ENCODE measurements at places on chromosomes 12 and 14.

GRCh38 chr12:97537501-97537900, 74.9 kb downstream of the RMST start:
- no peak for DNase-seq

- no peak for DNase-seq
Measured at GRCh38 chr14:54772451-54772881, 130.2 kb downstream of the GCH1 start.

DNA sequence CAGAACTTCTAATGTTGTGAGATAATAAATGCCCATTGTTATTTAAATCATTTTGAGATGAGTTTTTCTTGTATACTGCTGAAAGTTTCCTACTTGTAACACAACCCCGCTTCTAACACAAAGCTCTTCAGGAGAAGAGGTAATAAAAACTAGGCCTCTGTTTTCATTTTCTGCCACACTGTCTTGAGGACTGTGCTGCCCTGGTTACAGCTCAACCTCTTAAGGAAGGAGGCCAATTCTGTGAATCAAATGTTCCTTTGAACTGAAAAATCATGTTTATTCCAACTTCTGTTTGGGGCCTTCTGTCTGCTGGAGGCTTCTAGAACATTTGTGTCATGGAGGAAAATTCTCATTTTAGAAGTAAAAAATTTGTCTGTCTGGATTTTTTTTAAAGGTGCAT, 100.3 kb downstream of the LRIG3 start:
- DNase-seq, result no peak

- DNase-seq, result no peak
Measured at GRCh38 chr12:46494424-46494823, 121.9 kb upstream of the SLC38A2 start.

DNA sequence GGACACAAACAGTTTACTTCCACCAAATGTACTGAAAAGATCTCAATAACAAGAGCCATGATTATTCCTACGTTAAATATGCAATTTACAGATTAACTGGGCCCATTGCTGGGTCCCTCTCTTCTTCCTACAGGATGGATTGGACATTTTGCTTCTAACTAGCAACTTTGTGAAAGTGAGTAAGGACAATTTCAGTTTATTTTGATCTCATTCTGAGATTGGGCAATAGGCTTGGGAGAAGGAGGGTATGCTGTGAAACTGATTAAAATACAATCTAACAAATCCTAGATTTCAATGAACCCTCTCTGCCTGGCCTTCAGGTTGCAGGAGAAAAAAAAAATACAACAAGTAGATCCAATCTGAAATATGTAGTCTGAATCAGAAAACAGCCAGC, 121.5 kb downstream of the PRKD1 start:
- DNase-seq, result no peak

- no peak for DNase-seq
Measured at GRCh38 chr12:68094645-68095395, 64.7 kb downstream of the IFNG start.

- peak; percentile 42 for DNase-seq
Measured at GRCh38 chr12:121799156-121799841, 4.5 kb upstream of the SETD1B start.

DNA sequence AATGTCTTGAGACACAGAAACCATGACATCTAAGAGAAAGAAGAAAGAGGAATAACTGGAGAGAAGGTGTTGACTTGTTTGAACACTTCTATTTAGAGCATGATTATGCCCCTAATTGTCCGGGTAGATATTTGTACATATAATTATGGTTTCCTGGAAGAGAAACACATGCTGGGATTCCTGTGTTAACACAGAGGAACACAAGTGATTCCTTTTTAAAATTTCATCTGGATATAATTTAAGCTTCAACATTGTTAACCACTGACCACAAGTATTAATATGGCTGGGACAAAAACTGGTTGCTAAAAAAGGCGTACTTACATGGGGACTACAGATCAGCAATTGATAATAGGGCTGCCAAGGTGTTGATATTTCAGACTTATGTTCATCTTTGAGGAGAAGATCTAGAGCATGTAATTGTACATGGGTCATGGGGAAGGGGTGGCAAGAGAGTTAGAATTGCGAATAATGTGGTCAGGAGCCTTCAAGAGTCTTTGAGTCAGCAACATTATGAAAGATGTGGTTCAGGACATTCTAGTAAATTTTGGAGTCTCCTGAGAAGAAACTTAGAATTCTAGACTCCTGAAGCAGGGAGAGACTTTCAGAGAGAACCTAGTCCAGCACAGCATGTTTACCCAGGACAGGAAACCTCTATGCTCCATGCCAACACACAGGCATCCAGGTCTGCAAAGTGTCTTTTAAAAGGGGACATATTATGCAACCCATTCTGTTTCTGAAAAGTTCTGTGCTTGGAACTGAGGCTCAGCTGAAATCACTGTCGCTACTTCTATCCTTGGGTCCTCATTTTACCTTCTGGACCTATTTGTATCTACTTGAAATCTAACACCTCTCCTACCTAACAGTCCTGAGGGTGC, 56.5 kb downstream of the SLC38A1 start:
- DNase-seq, result no peak

DNA sequence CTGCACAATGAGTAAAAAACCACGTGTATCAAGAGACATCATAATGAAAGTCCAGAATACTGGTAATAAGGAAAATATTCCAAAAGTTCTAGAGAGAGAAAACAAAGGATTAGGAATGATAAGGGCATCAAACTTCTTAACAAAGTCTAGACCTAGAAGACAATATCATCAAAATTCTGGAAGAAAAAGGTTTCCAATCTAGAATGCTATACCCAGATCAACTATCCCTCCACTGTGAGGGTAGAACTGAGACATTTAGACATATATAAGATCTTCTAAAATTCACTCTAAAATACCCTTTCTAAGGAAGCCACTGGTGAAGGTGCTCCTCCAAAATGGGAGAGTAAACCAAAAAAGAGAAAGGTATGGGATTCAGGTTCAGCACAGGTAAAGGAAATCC, 2.9 kb downstream of the C1RL start:
- no peak for DNase-seq

DNA sequence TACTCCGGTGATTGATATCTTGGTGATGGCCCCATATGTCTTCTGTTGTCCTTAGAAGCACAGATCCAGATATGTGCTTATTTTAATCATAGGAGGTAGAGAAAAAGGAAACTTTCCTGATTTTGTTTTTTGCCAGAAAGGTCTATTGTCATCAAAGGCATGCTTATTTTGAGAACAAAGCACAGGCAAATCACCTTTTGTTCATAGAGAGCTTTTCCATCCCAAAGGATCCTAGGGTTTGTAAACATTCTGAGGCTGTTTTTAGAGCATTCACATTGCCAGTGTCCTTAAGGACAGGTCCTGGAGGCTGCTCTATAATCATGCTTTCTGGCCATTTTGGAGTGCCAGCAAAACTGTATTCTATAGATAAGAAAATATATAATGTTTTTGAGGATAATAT, 148.5 kb upstream of the SEL1L start:
- no peak for DNase-seq

DNA sequence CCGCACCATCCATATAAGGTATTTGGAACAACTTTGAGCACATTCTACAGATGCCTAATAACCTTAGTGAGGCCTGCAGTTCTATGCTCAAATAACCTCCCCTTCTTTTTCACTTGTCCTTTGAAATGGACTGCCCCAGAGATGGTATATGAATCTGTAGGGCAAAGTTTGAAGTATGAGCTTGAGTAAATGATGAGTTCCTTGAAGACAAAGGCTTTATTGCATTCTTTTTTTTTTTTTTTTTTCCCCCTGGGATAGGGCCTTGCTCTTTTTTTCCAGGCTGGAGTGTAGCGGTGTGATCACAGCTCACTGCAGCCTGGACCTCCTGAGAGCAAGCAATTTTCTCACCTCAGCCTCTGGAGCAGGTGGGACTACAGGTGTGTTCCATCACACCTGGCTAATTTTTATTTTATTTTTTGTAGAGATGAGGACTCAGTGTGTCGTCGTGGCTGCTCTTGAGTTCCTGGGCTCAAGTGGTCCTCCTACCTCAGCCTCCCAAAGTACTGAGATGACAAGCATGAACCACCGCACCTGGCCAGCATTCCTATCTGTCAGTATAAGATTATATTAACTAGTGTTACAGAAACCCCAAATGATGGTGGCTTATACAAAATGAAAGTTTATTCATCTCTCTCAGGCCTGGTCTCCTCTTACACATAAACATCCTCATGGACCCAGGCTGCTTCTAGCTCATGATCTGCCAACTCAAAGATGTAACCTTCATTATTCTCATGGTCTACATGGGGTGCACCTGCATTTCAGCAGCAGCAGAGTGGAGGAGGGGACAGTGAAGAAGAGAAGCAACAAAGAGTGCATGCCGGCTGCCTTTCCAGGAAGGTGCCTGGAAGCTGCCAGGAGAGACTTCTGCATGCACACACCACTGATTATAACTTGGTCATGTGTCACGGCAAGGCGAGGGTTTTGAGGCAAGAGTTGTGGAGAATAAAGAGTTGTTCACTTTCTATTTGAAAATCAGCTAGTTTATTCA, 101.4 kb downstream of the DUSP16 start:
- DNase-seq, result peak; percentile 31

Data from stimulated activated CD4-positive, alpha-beta T cell treated with anti-CD3 and anti-CD28 coated beads, Interleukin-4, amount 100 ng/mL, for 4 hours (primary cell).